ENCODE measurements at places on chromosomes 7 and 10. TPM values are rescaled to one million over a fixed set of nuclear protein-coding genes. Genes with fewer than 3 reads are reported as not detected.

GATA3 gene
- total RNA-seq, result 0.35 TPM

DNA sequence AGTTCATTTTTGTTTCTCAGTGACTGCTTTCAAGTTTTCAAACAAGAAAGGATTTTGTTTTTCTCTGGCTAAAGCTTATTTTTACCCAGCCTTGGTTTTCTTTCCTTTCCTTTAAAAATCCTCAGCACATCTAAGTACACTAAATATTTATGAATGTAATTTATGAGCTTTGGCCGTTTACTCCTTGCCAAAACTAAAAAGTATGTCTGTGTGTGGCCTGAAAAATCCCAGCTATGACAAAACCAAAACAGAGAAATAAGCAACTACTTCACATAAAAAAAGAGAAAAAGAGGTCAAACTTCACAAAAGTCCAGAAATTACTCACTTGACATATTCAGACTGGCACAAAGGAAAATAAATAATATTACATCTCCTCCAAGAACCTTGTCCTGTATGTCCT, 365.1 kb upstream of the NFE2L3 start:
- peak overlapping the region; percentile 79 for H3K27ac ChIP-seq
- H3K4me1 ChIP-seq, result peaks cover 16% of the 10 kb centered on the region
- H3K36me3 ChIP-seq, result no peaks in the 10 kb centered on the region
- H3K27me3 ChIP-seq, result no peaks in the 10 kb centered on the region

DNA sequence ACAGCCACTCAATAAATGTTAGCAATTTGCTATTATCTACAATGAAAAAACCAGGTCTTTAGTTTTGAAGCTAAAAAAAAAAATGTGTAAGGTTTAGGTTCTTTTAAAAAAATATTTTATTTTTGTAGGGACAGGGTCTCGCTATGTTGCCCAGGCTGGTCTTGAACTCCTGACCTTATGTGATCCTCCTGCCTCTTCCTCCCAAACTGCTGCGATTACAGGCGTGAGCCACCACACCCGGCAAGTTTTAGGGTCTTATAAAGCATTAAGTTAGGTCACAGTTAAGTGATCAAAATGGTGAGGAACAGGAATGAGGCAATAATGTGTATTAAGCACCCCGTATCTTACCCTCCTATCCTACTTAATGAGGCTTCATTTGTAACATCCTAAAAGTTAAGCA, 774 bp downstream of the SEM1 start:
- no peak for ATAC-seq
- H3K27me3 ChIP-seq, result peaks cover 3% of the 10 kb centered on the region
- peak overlapping the region; percentile 93 for H3K27ac ChIP-seq
- no peaks in the 10 kb centered on the region for H3K4me1 ChIP-seq

DNA sequence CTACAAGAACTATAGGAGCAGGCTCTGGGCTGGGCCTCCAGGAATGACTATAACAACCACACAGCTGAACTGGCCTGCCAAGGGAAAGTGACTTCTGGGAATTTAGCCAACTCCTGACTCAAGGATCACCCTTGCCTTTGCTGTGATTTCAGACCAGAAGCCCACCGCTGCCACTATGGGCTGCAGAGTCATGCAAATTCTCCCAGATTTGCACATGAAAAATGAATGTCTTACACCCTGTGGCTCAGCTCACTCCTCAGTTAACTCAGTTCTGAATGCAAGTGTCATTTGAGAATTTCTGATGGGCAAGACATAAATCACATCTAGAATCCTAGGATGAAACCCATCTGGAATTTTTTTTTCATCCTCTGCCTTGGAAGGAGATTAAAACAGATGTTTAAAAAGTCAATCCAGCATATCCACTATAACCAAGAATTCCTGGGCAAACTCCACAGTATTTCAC, 186.5 kb upstream of the BET1 start:
- no peaks in the 10 kb centered on the region for H3K36me3 ChIP-seq
- no peak for ATAC-seq
- no peaks in the 10 kb centered on the region for H3K4me1 ChIP-seq
- no peak overlapping the region for H3K27ac ChIP-seq
- no peak overlapping the region for H3K4me3 ChIP-seq
- no peaks in the 10 kb centered on the region for H3K27me3 ChIP-seq

Data from gastroesophageal sphincter (tissue), 4 donors.